ENCODE measurements at places on chromosomes 1 and 21.

DNA sequence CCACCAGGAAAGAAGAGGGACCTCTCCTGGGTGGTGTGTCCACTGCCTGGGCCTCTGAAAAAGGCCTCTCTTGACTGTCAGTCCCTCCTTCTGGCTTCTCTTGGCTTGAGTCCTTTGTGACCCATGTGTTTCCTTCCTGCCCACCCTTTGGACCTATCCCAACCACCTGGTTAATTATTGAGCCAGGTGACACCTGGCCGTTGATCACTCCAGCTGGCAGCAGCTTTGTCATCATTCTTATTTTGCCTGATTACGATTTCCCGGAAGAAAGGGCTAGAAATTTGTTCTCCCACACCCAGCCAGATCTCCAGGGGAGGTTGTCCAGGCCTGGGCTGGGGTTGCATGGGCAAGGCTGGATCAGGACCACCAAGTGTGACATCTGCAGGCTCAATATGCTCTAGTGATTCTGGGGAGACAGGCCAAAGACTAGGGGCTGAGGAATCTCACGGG lies 24.8 kb downstream of the CSF1 start:
- DNase-seq = no peak

- no peak for DNase-seq
These were observed 924 bp upstream of the CAMSAP2 start for GRCh38 chr1:200737647-200738291.

DNA sequence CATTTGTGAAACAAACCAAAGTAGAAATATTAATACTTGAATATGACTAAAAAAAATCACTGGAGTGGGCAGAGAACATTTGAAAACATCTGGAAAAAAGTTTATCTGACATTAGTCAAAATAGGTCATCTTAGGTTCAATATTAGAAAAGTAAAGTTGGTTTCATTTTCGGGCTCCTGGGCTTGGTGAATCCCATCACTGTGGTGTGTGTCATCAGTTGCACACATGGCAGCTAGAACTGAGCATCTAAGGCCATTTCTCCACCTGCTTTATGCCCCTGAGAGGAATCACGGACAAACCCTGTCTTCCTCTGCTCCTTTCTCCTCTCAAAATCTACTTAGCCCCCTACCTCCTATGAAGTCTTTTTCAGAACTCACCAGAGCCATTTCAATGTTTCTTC lies 5.4 kb downstream of the HSD11B1 start:
- DNase-seq = no peak

- no peak for DNase-seq
These were observed 3.0 kb downstream of the CAMSAP2 start for GRCh38 chr1:200741551-200742207.

Data from stimulated activated CD4-positive, alpha-beta T cell treated with anti-CD3 and anti-CD28 coated beads, Interleukin-15, amount 100 ng/mL, for 1 hour (primary cell).